RWPE1 (cell line): ENCODE measurements at places on chromosomes 6 and 20.
A peak's percentile ranks its signal among the peaks of the same experiment; 100 is the strongest.

DNA sequence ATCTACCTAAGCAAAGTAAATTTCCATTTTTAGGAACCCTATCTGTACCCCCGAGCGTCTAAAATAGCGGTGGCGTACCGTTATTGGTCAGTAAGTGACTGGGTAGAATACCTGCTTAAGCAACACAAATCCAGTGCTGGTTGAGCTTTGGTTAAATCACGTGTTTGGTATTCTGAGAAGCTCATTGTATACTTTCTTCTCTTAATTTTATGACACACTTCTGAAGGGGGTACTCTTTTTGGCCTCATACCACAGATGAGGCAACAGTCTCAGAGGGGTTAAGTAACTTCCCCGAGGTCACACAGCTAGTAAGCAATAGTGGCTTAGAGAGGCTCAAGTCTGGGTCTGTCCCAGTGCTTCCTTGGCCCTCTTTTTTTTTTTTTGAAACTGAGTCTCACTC lies 151.2 kb downstream of the TFAP2C start:
- DNase-seq: no peak

DNA sequence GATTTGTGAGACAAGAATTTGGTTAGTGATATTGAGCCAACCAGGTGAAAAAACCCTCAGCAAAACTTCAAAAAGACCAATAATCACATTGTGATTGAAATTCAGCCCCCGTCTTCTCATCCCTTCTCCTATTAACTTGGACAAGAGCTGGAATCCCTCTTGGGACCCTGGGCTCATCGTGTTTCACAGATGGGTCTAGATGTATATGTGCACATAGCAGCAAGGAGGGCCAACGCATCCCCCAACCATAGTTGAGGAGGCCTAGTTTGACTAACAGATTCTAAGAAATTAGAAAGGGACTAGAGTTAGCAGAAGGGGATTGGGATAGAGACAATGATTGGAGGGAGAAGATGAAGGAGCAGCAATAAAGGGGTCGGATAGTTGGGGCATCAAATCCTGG lies 19.8 kb upstream of the LRFN2 start:
- DNase-seq: no peak

GRCh38 chr6:14502551-14502950 lies 385.0 kb downstream of the CD83 start:
- DNase-seq: peak; percentile 11

DNA sequence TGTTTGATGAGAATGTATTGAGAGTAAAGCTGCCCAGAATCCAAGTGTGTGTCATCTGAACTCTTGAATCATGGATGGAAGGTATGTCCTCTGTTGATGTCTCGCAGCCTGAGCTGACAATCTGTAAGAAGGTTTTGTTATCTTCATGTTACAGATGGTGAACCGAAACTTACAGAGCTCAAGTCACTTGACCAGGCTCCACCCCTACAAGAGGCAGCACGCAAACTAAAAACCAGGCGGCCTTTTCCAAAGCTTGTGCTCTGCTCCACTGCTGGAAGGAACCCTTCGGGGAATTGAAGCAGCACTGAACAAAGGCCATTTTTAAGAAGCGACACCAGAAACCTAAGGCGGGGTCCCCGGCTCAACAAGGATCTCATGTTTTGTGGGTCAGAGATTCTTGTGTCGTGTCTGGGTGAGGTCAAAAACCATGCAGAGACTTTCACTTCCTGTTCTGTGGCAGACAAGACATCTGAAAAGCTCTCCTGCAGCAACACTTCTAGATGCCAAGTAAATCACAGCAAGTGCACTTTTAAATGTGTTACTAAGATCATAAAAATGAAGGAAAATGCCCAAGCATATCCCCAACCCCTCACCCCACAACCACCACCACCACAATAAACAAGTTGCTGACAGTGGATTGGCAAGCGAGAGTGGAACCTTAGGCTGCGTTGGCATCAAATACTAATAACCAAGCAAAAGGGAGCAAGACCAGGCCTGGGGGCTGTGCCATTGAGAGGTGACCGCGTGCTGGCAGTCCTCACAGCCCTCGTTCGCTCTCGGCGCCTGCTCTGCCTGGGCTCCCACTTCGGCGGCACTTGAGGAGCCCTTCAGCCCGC lies 27.3 kb downstream of the NQO2 start:
- DNase-seq: no peak

DNA sequence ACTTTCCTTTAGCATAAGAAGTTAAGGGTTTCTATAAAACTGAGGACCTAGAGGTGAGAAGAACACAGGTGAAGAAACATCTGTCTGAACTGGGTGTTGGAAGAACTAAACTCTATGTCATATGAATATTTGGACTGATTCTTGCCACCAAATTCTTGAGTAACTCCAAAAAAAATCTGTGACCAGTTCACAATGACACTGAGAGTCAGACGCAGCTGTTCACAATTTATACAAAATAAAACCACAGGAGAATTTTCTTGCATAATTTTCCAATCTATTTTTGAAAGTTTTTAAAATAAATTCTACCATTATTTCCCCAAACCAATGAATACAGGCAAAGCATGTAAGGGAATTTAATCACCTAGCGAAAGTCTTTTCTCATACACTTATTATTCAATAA lies 148.1 kb upstream of the TCF21 start:
- DNase-seq: no peak

DNA sequence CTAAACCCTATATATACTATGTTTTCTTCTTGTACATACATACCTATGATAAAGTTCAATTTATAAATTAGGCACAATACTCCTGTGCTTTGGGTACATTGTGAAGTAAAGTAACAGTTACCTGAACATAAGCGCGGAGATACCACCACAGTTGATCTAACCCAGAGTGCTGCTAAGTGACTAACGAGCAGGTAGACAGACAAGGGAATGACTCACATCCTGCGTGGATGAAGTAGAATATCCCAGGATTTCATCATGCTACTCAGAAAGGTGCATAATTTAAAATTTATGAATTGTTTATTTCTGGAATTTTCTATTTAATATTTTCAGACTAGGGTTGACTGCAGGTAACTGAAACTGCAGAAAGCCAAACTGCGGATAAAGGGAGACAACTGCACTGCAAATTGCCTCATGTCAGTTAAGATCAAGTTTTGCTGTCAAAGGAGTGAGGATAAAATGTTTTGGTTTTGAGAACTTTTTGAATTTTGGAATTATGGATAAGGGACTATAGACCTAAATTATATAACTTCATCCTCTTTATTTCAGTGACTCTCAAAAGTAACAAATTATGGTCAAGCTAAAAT lies 14.4 kb downstream of the MKKS start:
- DNase-seq: peak; percentile 84

DNA sequence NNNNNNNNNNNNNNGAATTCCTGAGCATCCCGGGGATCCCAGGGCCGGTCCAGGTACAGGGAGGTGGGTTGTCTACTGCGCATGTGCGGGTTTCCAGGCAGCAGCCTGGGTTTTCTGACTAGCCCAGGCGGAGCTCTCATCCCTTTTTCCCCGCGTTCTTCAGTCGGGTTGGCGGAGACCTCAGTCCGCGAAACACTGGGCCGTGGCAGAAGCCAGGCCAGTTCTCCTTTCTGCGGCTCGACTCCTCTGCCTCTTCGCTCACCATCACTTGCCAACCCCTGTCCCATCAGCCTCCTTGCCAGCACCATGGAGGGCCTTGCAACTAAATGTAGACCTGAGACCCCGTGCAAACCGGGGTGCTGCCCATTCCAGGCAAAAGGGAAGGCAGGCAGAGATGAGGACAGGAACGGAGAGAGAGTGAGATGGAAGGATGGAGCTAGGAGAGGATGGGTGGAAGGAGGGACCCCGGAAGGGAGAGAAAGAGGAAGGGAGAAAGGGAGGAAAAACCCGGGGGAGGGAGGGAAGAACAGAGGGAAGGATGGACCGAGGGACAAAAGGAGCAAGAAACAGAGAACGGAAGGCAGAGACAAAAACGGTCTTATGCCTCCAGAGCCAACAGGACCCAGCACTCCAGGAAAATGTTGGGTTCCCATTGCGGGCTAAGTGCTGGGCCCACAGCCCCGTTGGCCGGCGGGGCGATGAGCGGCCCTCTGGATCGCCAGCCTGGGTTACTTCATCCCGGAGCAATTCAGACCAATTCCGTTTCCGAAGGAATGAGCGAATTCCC lies 445.4 kb upstream of the DEFB115 start:
- DNase-seq: no peak
